ENCODE measurements at places on chromosomes 6 and 20. TPM values are rescaled to one million over a fixed set of nuclear protein-coding genes. Genes with fewer than 3 reads are reported as not detected.

GNAS-AS1 gene
- 1.3 TPM for total RNA-seq

KCNK15 gene
- total RNA-seq: 2.8 TPM

GFOD1 gene
- total RNA-seq: 4.2 TPM

SLC22A7 gene
- total RNA-seq: not detected

CLIC5 gene
- 15.5 TPM for total RNA-seq

GPX5 gene
- total RNA-seq: not detected

KIFC1 gene
- total RNA-seq: 0.49 TPM

EDEM2 gene
- 31.0 TPM for total RNA-seq

CPXM1 gene
- 22.8 TPM for total RNA-seq

SPTLC3 gene
- total RNA-seq: 38.8 TPM

OOEP gene
- not detected for total RNA-seq

BNIP5 gene
- not detected for total RNA-seq

ULBP3 gene
- 31.7 TPM for total RNA-seq

PRRT1 gene
- total RNA-seq: 0.81 TPM

CNPY3 gene
- total RNA-seq: 51.4 TPM

GLP1R gene
- total RNA-seq: 0.15 TPM

SLC22A3 gene
- total RNA-seq: 0.67 TPM

SRMS gene
- total RNA-seq: not detected

JPH2 gene
- total RNA-seq: 2.3 TPM

SPATA25 gene
- total RNA-seq: 5.0 TPM

NEDD9 gene
- total RNA-seq: 53.9 TPM

ELOVL2 gene
- 0.68 TPM for total RNA-seq

TTLL9 gene
- 1.1 TPM for total RNA-seq

SRSF12 gene
- total RNA-seq: 3.0 TPM

DUSP15 gene
- total RNA-seq: 5.4 TPM

KCNK16 gene
- total RNA-seq: not detected

SIRPB1 gene
- total RNA-seq: not detected

KIF25 gene
- not detected for total RNA-seq

CCR6 gene
- 0.78 TPM for total RNA-seq

THEMIS gene
- total RNA-seq: 1.8 TPM

PHACTR3 gene
- 2.4 TPM for total RNA-seq

FAM8A1 gene
- 57.1 TPM for total RNA-seq

GJA10 gene
- total RNA-seq: not detected

PCNA gene
- total RNA-seq: 48.8 TPM

HLA-DRB1 gene
- total RNA-seq: 26.1 TPM

AVP gene
- total RNA-seq: not detected

ENPP3 gene
- total RNA-seq: 2.1 TPM

TFEB gene
- total RNA-seq: 31.0 TPM

ISM1 gene
- 82.4 TPM for total RNA-seq

PLG gene
- not detected for total RNA-seq

ABHD16B gene
- not detected for total RNA-seq

TOMM6 gene
- total RNA-seq: 133 TPM

PREP gene
- total RNA-seq: 13.7 TPM

DEFB124 gene
- not detected for total RNA-seq

NOTCH4 gene
- 37.9 TPM for total RNA-seq

TMEM200A gene
- 4.6 TPM for total RNA-seq

RAD21L1 gene
- not detected for total RNA-seq

CD93 gene
- 32.7 TPM for total RNA-seq

All from thyroid gland (tissue), 4 donors.